CD4-positive, alpha-beta T cell treated with Interleukin-4 for 1 hour (primary cell): ENCODE measurements at places on chromosomes 4 and X.

- no peak for DNase-seq
Observed at GRCh38 chr4:36758312-36759178, 477.1 kb downstream of the DTHD1 start.

DNA sequence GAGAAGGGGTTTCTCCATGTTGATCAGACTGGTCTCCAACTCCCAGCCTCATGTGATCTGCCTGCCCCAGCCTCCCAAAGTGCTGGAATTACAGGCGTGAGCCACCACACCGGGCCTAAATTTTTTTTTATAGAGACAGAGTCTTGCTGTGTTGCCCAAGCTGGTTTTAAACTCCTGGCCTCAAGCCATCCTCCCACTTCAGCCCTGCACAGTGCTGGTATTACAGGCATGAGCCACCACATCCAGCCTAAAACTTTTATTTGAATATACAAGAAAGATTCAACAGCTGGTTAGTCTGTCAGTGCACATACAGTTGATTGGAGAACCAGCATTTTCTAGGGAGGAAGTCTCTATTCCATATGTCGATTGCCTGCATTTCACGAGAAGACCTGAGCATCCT is 91.2 kb downstream of the LRP2BP start:
- DNase-seq = no peak

GRCh38 chr4:187158003-187158402 is 434.3 kb upstream of the FAT1 start:
- no peak for DNase-seq

GRCh38 chr4:24763631-24764297 is 31.6 kb upstream of the SOD3 start:
- no peak for DNase-seq

- DNase-seq = peak; percentile 52
Observed at GRCh38 chrX:12814420-12814819, 23.2 kb downstream of the PRPS2 start.

DNA sequence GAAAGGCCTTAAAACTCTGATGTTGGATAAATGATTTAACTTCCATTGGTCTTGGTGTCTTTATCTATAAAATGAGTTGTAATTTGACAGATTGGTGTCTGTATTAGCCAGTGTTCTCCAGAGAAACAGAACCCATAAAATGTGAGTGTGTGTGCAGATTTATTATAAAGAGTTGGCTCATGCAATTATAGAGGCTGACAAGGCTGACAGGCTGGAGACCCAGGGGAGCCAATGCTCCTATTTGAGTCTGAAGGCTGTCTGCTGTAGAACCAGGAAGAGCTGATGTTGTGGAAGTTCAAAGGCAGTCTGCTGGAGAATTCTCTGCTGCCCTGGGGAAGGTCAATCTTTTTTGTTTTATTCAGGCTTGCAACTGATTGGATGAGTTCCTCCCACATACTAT is 131.7 kb downstream of the SLC4A4 start:
- DNase-seq = no peak

GRCh38 chrX:77693594-77693993 is 92.4 kb downstream of the ATRX start:
- no peak for DNase-seq

- DNase-seq = no peak
Observed at GRCh38 chr4:44663539-44664263, 12.3 kb upstream of the YIPF7 start.

DNA sequence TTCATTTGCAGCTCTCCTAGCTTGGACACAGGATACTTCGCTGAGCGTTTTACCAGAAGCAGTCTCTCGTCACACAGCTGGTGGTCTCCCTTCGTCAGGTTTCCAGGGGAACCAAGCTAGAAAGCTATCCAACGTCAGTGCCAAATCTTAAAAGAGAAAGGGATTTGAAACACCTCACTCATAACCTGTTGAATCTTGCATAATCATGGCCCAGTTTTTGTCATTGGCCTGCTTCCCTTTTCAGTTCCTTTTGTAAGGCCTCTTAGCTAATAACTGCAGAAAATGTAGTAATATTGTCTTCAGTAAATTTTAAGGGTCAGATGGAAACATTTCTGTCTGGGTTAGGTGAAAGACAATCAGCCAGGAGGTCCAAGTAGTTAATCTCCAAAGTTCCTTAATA is 22.0 kb downstream of the RAB39B start:
- no peak for DNase-seq

- no peak for DNase-seq
Observed at GRCh38 chr4:120870279-120870673, 52.2 kb downstream of the PRDM5 start.

GRCh38 chrX:21658152-21658737 is at the start of gene KLHL34:
Gene KLHL34, minus strand, starts transcription at chrX:21658330. Its CDS starts 542 bp downstream, at chrX:21657788.
- DNase-seq = no peak

GRCh38 chrX:685120-686032 is 54.8 kb downstream of the SHOX start:
- no peak for DNase-seq

- DNase-seq = no peak
Observed at GRCh38 chrX:80578517-80579105, 158.4 kb downstream of the TENT5D start.

- peak; percentile 61 for DNase-seq
Observed at GRCh38 chrX:103817502-103817901, 14.6 kb downstream of the RAB9B start.

GRCh38 chrX:107629540-107629909 is 1.2 kb downstream of the PRPS1 start:
- no peak for DNase-seq

- DNase-seq = peak; percentile 32
Observed at GRCh38 chrX:9942086-9942485, 25.1 kb upstream of the CLDN34 start.

DNA sequence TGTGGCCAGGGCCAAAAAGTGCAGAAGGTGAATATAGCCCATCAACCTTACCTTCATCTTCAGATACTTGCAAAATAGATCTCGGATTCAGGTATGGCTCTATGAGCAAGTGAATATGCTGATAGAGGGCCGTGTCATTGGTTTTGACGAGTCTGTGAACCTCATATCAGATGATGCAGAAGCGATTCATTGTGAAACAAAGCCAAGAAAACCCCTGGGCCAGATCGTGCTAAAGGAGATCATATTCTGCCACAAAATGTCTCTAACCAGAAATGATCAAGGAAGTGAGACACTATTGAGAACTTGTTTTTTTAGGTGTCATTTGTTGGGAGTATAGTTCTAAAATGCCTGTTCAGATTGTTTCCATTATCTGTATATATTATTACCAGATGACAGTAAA is 48.3 kb downstream of the PDK3 start:
- DNase-seq = no peak

- no peak for DNase-seq
Observed at GRCh38 chr4:5960252-5960880, 57.9 kb downstream of the C4orf50 start.

DNA sequence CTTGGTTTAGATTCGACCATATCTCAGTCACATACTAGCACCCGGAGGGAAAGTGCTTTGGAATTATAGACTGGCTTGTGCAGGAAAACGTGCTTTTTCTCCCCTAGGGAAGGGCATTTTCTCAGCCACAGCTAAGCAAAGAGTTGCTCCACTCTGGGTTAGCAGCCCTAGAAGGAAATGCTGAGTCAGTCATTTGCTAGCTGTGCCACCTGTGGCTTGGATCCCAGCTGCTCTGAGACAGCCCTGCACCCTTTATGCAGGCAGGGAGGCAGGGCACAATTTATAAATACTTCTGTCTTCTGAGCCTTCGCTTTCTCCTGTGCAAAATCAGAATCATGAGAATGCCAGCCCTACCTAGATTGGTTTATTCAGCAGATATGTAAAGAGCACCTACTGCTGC is 1.3 kb upstream of the USP51 start:
- DNase-seq = no peak

GRCh38 chr4:17636341-17636695 is 21.9 kb downstream of the MED28 start:
- DNase-seq = no peak

GRCh38 chr4:89416960-89417359 is 109.4 kb upstream of the GPRIN3 start:
- no peak for DNase-seq

DNA sequence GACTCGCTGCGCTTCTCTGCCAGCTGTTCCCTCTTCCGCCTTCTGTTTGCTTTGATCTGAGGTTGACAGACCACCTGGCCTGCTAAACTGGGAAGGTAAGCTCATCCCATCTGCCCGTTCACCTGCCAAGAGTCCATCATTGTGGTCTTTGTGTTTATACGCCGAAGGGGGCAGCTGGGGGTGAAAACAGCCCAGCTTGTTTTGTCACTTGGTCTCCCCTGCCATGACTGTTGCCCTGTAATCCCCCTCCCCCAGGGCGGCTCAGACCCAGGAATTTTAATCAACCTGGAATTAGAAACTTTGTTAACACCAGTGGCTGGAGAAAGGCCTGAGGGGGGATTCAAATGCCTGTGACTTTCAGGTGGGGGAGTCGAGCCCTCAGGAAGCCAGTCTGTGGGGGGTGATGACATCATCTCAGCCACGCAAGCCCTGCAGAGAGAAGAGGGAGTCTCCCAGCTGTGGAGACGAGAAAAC is 333.3 kb downstream of the BCOR start:
- DNase-seq = no peak

DNA sequence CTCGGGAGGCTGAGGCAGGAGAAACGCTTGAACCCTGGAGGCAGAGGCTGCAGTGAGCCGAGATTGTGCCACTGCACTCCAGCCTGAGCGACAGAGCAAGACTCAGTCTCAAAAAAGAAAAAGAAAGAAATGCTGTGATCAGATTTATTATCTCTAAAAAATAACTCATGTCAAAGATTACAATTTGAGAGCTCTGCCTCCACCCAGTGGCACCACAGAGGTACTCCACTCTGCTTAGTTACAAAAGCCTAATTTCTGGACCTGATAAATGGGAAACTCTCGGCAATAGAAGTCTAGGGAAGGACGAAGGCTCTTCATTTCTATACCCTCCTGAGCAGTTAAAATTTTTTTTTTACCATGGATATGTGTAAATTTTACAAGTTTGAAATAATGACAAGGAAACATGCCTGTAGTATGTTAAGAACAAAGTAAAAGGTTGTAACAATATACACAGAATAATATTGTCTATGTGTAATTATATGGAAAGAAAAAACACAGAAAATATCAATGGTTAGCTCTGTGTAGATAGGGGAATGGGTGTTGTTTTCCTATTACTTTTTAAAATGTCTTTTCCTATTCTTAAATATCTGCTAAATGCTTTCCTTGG is 149.8 kb downstream of the STIM2 start:
- DNase-seq = peak; percentile 72

- DNase-seq = no peak
Observed at GRCh38 chr4:20589436-20589835, 110.8 kb upstream of the PACRGL start.

DNA sequence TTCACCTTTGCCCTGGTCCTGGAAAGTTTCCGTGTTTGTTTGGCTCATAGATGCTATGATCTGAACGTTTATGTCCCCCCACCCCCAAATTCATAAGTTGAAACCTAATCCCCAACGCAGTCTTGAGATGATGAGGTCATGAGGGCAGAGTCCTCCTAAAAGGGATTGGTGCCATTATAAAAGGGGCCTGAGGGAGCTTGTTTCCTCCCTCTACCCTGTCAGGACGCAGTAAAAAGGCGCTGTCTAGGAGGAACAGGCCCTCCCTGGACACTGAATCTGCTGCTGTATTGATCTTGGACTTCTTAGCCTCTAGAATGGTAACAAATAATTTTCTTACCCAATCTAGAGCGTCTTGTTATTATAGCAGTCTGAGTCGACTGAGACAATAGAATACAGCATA is 2190.6 kb upstream of the TENM3 start:
- no peak for DNase-seq
